ENCODE measurements at places on chromosomes 12 and 14. TPM values are rescaled to one million over a fixed set of nuclear protein-coding genes. Genes with fewer than 3 reads are reported as not detected.
A peak's percentile ranks its signal among the peaks of the same experiment; 100 is the strongest.

Gene LRTM2
- total RNA-seq = not detected

DNA sequence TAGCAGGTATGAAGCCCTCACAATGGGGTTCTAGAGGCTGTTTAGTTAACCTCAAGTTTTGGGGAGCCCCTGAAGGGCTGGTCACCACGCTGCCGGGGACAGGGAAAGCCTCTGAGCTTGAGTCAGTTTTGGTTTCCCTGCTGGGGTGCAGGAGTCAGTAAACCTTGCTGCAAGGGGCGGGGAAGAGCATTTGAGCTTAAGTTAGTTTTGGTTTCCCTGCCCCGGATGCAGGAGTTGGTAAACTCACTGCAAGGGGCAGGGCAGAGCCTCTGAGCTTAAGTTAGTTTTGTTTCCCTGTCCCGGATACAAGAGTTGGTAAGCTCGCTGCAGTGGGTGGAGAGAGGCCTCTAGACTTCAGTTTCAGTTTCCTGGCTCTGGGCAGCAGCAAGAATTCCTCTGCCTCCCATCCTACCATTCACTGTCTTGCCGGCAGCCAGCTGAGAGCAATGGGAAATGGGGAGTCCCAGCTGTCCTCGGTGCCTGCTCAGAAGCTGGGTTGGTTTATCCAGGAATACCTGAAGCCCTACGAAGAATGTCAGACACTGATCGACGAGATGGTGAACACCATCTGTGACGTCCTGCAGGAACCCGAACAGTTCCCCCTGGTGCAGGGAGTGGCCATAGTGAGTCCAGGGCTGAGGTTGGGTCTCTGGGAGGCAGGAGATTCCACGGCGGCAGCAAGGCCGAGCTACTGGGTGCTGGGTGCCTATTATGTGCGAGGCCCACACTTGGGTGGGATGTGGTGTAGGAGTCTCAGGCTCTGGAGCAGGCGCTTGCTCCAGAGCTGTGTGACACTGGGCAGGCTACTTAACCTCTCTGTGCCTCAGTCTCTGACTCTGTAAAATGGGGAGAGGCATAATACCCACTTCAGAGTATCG, at the start of gene OAS2:
TSS of gene OAS2 (plus strand) at position 357 of the 878 bp plus-strand sequence. CDS start at position 447, 90 bp downstream.
- peak; percentile 50 for DNase-seq

GRCh38 chr14:33617154-33617553, 333.7 kb downstream of the EGLN3 start:
- DNase-seq = no peak

Gene SLCO1B1
- total RNA-seq = 0.78 TPM

DNA sequence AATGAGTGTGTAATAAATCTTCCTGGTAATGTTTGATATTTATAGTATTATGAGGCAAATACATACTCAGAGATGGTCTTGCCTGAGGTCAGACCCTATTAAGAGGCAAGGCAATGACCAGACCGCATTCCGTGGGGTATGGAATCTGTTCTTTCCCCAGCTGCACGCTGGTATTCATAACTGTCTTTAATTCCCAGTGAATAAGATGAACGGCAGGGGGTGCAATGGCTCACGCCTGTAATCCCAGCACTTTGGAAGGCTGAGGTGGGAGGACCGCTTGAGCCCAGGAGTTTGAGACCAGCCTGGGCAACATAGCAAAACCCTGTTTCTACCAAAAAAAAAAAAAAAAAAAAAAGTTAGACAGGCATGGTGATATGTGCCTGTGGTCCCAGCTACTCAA, 44.6 kb downstream of the ERO1A start:
- no peak for DNase-seq

Gene GLTP
- 52.7 TPM for total RNA-seq

Data from tibial nerve (tissue), 4 donors.